ENCODE measurements at places on chromosomes 2 and 18.

DNA sequence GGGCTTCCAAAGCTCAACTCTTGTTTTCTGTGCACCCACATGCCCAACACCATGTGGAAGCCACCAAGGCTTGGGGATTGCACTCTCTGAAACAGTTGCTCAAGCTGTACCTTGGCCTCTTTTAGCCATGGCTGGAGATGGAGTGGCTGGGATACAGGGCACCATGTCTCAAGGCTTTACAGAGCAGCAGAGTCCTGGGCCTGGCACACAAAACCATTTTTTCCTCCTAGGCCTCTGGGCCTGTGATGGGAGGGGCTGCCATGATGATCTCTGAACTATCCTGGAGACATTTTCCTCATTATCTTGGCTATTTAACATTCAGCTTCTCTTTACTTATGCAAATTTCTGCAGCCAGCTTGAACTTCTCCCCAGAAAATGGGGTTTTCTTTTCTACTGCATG is 179.7 kb upstream of the LRP1B start:
- no peak for DNase-seq

- DNase-seq: no peak
These were observed 64.2 kb upstream of the PID1 start for GRCh38 chr2:229335330-229335729.

DNA sequence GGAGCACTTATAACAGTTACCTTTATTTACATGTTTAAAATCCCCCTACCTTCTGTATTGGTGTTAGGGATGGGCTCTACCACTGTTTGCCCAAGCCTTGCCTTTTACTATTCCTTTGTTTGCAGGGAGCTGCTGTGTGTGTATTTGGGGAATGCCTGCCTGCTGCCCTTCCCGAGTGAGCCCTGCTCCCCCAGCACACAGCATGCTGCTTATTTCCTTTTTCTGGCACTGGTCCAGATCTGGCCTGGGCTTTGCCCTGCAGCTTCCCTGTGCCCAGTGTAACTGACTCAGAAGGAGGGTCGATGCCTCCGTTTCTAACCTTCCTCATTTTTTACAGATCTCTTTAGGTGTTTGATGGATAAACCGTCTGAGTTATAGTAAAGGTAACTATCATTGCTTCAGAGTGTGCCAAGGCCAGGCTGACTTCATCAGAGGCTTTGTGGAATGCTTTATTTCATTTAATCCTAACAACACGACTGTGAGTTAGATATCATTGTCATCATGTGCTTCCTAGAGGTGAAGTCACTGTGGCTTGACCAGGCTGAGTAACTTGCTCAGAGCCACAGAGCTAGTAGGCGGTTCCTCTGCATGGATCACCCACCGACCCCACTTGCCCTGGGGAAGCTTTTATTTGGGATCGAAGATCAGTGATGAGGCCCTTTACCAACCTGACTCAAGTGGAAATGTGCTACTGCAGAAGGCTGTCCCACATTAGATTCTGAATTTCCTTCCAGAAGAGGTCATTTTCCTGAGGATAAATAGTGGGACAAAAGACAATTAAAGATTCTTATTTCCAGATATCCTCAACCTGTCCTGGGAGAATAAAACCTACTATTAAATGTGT is 238.8 kb downstream of the ZNF407 start:
- no peak for DNase-seq

DNA sequence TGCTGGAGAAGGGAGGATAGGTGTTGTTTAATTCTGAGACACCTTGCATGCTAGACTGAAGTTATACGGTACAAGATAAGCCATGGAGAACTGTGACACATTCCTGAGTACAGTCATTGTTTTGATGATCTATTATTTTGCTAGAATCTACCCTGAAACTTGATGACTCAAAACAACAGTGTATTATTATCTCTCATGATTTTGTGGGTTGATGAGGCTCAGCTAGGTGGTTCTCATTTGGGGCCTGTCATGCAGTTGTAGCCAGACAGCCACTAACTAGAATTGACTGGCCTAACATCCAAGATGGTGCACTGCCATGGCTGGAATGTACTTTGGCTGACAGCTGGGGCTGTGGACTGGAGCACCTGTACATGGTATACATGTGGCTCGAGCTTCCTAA is 5.4 kb upstream of the IL1R1 start:
- no peak for DNase-seq

DNA sequence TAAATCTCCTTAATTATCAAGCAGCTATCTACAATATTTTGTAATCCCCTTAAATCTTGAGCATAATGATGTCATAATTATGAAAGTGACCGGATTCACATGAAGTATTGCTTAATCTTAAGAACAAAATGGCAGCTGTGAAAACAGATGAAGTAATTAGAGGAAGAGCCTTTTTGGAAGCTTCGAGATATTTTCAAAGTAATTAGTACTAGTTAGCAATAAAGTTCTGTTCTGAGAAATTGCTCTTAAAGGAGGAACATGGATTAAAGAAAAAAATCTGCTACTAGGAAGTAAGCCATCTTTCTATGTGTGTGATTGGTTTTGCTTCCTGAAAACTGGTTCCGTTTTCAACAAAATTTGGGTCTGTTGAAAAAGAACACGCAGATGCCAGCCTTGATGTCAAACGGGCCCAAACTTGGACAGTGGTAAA is 18.3 kb downstream of the CLUL1 start:
- DNase-seq: no peak

- DNase-seq: no peak
These were observed 4.4 kb upstream of the DSC3 start for GRCh38 chr18:31046916-31047315.

GRCh38 chr2:195570329-195570728 is 86.7 kb upstream of the SLC39A10 start:
- DNase-seq: no peak

DNA sequence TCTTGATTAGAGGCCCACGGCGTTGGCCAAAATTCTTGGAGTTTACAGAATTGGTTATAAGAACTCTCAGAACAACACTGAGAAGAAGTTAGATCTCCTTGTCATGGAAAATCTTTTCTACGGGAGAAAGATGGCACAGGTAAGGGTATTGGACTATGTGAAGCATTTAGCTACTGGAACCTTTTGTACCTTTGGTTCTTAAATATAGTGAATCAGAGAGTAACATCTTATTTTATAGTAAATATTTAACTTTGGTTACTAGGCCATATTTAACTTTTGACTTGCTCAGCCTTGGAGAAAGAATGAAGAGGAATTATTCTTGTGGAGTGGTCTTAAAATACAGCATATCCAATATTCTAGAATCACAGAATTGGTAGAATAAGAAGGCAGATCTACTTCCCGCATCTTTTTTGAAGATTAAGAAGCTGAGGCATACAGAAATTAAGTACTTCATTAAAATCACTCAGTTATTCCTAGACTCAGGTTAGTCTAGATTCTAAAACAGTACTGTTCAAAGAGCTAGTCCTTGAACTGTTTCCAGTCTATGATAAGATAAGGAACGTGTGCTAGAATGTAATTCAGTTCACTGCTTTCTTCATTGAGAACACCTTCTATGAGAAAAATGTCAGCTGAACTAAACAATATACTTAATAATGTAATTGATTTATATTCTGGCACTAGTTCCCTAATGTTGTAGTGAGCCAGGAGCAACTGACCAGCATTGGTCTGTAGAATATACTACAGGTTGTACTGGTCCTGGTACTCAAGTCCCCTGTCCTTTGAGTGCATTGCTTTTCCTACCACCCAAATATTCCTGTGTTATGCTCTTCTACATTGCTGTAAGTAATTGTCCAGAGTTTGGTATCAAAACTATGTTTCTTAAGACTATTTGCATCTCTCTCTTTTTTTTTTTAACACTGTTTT is 53.7 kb upstream of the PTH2R start:
- DNase-seq: no peak

GRCh38 chr2:128178650-128179460 is 87.9 kb downstream of the UGGT1 start:
- DNase-seq: peak; percentile 50

- no peak for DNase-seq
These were observed 17.5 kb downstream of the RAB27B start for GRCh38 chr18:54845787-54846186.

- DNase-seq: peak; percentile 31
These were observed 60.0 kb downstream of the TMEM131 start for GRCh38 chr2:97935719-97936161.

- no peak for DNase-seq
These were observed 817 bp downstream of the DSC2 start for GRCh38 chr18:31101183-31102024.

GRCh38 chr2:9623151-9623550 is 7.6 kb downstream of the YWHAQ start:
- DNase-seq: no peak

DNA sequence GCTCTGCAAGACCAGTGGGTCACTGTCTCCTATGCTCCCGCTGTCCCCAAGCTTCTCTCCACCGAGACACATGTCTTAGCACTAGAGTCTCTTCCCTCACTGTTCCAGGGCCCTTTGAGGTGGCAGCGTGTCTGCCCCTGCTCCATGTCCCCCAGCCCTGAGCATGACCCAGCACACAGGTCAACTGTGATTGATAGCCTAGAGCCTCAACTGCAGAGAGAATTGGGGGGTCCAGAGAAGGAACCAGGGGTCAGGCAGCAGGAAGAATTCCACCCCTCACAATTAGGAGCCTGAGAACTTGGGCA is 54.6 kb upstream of the ODC1 start:
- DNase-seq: no peak

- peak; percentile 47 for DNase-seq
These were observed 35.4 kb downstream of the B4GALT6 start for GRCh38 chr18:31648966-31649429.

- no peak for DNase-seq
These were observed 130.9 kb downstream of the RNF152 start for GRCh38 chr18:61761875-61762274.

- DNase-seq: no peak
These were observed 777 bp upstream of the C18orf32 start for GRCh38 chr18:49487711-49488310.

DNA sequence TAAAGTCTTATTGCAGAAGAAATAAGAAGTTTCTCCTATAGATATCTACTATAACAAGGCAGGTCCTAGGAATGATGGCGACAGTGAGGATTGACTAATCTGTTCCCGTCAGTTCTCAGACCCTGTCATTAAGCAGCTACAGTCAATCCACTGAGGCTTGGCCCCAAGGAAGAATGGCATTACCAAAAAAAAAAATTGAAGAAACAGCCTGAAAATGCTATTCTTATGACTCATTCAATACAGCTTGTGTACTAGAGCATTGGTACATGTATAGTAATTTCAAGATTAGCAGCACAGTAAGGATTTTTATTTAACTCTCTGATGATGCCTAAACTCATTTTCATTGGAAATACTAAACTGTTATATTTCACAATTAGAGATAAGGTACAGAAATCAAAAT is 1096.1 kb upstream of the NXPH2 start:
- DNase-seq: no peak

GRCh38 chr18:79870301-79871025 is 72.7 kb downstream of the KCNG2 start:
- no peak for DNase-seq

DNA sequence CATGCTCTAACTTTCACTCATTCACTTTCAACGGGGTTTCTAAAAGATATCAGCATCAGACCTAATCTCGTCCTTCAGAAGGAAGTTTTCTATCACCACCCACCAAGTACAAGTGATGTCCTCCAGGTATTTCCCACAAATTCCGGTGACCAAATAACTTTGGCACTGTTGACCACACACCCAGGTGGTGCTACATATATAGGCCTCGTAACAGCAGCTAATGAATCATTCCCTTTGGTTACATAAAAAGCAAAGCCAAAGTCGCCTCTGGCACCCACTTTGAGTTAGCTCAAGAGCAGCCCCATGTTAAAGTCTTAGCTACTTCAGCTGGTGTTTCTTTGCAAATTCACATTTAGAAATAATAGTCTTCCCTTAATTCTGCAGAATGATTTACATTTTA is 138.2 kb upstream of the OSR1 start:
- DNase-seq: no peak

DNA sequence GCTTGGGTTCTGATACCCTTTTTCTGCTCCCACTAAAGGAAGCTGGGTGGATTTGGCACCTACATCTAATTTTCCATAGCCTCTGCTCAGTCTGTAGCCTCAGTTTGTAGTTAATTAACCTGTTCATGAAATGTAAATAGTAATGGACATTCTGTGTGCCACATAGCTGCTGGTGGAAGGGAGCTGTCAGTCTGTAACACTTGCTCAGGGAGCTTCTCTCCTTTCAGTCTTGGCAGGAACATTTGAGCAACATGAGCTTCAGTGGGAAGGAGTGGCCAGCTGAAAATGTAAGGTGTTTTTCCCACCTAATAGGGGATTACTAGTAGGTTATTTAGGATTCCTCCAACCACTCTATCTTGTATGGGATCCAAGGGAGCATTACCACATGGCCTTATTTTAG is 203.4 kb downstream of the ASXL3 start:
- no peak for DNase-seq

- DNase-seq: no peak
These were observed 176.1 kb upstream of the SESTD1 start for GRCh38 chr2:179440642-179441251.

DNA sequence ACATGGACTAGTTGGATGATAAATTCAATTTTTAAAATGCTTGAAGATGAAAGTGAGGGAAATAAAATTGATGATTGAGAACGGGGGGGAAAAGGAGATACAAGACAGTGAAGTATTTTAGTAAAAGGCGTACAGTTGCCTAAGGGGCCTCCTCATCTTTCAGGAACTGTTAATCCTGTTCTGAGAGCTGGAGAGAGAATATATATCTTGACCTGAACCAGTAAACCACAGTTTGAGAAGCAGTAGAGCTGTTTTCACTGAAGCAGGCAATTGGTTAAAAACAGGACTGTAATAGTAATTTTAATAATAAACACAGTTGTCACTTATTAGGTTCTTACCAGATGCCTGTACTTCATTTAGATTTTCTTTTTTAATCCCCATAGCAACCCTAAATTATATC is 137.5 kb downstream of the MAP3K20 start:
- DNase-seq: no peak

DNA sequence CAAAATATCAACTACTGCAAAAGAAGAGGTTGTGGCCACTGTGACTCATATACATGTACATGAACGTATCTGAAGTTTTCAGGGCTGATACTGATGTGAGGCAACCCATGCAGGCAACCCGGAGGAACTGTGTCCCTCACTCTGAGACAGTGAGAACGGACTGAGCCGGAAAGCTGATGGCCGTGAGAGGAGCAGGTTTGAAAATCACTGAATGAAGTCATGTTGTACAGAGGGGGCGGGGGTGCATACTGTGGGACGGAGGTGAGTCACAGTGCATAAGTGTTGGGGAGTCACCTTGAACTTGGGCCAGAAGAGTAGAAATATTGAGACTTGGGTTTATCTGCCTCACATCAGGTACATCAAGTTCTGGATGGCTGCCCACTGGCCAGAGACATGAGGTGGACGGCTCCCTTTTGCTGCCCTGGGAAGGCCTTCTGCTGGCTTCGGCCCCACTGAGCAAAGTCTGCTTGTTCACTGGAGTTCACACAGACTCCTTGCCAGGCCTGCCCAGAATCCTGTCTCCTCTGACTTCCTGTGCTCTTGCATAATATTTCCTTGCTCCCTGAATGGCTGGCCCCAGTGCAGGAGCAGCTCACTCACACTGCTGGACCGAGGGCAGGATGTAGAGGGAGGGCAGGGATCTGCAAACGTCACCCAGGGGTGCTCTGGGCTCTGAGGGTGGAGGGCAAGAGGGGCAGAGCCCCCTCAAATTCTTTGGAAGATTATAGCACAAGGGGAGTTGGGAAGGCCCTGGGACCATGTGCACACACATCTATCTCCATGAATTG is 18.1 kb downstream of the EPAS1 start:
- peak; percentile 96 for DNase-seq

GRCh38 chr2:64863097-64863820 is 125.9 kb upstream of the SLC1A4 start:
- no peak for DNase-seq

All from GM04504 (cell line).